Stimulated activated CD4-positive, alpha-beta T cell treated with anti-CD3 and anti-CD28 coated beads, Interleukin-4, amount 100 ng/mL, for 24 hours (primary cell): ENCODE measurements at places on chromosomes 11 and 22.

- DNase-seq, result peak; percentile 51
Measured at GRCh38 chr11:911031-911889, 650 bp upstream of the CHID1 start.

GRCh38 chr11:2135018-2135569 is 4.1 kb downstream of the IGF2 start:
- DNase-seq, result no peak

- DNase-seq, result no peak
Measured at GRCh38 chr11:95571718-95572260, 217.8 kb downstream of the FAM76B start.

GRCh38 chr22:16963189-16963945 is 44.7 kb downstream of the GAB4 start:
- DNase-seq, result no peak

DNA sequence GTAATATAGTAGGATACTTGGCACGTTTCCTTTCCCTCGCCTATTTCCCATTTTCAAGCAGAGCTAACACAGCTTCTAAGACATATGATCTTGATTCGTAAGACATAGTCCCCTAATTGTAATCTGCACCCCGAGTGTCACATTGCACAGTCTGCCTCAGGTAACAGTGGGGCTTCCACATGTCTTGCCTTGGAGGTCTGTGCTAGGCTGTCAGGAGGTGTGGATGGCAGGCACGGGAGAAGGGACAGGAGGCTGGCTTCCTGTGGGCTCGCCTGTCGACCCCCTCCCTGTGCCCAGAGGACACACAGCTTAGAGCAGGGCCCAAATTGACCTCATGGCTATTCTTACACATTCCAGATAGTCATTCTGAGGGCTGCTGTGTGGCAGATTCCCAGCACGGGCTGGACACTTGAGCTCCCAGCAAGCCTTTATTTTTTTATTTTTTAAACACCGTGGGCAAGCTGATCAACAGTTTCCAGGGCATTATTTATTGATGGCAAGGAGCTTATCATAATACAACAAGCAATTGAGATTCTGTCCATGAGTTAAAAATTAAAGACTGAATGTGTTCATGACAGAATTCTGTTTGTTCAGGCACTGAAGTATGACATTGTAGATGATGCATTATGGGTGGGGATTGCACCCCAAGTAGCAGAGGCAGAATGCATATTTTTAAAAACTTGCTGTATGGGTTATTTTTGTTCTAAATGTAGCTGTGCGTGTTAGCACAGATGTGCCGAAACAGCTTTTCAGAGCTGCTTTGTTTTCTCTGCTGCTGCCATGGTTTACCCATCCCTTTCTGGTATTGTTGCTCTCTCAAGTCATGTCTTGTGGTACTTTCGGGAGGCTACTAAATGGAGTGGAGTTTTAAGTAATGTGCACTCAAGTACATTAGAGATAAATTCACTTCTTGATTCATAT is 113.0 kb downstream of the ATXN10 start:
- DNase-seq, result no peak

DNA sequence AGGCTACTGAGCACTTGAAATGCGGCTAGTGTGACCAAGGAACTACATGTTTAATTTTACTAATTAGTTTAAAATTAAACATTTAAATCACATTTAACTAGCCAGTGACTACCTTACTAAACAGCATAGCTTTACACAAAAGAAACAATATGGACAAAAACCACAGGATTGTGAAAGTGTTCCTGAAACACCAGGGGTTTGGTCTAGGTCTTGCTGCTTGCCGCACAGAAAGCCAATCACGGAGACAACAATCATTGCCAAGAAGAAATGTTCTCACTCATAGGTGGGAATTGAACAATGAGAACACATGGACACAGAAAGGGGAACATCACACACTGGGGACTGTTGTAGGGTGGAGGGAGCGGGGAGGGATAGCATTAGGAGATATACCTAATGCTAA is 309.5 kb downstream of the C11orf87 start:
- DNase-seq, result no peak

DNA sequence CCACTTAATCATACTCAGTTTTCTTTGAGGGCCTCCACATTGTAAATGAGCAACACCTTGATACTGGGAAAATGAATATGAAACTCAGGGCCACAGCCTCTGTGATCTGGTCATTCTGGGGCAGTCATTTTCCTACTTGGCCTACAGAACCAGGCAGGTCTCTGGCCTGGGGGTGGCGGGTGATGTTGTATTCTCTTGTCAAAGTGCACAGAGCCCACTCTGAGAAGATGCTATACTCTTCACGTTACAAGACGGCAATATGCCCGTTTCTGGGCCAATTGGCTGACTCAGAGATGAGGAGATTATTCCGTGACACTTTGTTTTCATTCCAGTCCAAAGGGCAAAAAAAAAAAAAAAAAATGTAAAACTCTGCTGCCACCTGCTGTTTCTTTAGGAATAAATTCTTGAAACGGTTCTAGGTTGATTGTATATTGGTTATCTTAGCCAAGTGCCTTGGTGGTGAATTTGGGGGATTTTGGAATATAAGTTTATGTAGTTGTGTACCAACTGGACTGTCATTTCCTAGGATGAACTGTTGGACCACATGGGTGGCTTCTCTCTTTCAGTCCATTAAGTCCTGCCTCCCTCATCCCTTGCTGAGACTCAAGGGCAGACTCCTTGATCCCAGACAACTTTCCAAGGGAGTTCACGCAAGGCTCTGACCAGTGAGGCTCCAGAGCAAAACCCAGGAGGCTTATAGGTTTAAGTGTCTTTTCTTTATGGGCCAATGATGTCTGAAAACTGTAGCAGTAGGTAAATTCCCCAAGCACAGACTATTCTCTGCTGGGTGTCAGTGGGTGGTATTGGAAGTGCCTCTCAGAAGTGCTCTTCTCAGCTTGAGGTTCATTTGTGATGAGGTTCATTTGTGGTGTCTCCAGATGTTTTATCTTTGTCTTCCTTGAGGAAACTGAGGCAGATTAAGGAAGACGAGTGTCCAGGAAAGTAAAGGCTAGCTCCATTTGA is 18.2 kb downstream of the ADM start:
- DNase-seq, result peak; percentile 72

DNA sequence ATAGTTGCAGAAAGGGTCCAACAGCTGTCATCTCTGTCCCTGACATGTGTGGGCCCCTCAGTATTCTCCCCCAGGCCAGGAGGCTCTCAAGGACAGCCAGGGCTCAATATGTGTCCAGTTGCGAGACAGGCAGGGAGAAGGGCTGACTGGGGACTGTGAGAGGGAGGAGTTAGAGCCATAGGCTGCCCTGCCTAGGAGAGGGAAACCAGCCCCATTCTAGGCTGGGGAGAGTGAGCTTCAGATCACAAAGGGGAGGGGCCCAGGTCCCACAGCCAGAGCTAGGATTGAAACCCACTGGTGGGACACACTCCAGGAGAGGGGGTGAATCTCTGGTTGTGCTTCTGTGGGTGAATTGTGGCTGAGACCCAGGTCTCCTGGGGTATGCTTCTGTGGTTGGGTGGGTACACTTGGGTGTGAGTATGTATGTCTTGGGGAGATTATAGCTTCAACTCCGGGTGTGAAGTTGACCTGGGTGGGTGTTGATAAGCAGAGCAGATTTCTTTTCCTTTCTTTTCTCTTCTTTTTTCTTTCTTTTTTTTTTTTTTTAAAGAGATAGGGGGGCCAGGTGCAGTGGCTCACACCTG is 2.1 kb upstream of the CARNS1 start:
- DNase-seq, result no peak

DNA sequence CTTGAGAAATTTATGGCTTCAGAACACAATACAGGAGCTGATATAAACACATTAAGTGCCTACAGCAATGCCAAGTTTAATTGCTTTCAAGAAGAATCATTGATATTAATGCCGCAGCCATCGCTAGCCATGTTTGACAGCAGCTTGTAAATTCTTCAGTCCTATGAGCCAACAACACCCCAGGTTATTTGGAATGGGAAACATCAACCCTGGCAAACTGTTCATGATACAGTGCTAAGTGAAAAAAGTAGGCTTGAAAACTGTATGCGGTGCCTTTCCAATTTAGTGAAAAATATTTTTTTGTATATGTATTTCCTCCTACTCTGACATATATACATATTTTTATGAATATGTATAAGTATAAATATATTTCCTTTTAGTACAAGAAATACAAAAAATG is 142.6 kb downstream of the CSNK2A3 start:
- DNase-seq, result no peak

DNA sequence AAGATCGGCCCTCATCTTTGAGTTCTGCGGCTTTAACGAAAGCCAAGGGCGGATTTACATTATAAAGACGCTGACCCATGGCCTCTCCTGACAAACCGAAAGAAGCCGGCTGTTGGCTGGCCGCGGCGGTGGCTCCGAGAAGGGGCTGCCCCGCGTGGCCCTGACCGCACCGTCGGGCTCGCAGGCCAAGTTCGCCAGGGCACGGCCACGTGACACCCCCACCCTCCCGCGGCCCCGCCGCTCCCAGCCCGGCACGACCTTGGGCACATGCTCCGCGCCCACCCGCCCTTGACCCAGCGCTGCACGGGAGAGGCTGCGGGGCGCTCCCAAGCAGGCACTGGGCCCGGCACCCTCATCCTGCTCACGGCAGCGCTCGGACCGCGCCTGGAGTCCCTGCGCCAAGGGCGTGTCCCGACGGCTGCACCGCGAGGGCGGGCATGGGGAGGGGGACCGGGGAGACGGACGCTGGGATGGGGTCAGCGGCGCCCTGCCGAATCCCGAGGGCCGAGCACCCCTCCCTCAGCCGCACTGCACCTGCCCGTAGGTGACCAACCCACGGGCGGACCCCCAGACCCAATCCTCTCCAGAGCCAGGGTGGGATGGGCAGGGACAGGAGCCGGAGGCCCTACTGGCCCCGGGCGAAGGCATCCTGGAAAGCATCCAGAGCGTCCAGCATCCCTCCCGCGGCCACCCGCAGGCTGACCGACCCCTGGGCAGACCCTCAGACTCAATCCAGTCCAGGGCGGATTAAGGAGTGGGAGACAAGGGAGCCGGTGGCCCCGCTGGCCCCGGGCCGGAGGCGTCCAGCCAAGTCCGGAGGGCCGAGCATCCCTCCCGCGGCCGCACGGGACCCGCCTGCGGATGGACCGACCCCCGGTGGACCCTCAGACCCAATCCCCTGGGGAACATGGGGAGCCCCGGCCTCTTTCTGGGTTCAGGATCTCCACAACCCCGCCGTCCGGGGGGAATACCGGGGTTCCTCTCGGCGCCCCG is 759 bp downstream of the CPT1A start:
- DNase-seq, result peak; percentile 13

- no peak for DNase-seq
Measured at GRCh38 chr11:76661306-76661751, 9.2 kb downstream of the LRRC32 start.

- no peak for DNase-seq
Measured at GRCh38 chr11:30760345-30760744, 174.2 kb upstream of the MPPED2 start.

- DNase-seq, result no peak
Measured at GRCh38 chr22:42752912-42753311, 32.2 kb upstream of the A4GALT start.

GRCh38 chr11:15434529-15434928 is 319.8 kb downstream of the INSC start:
- no peak for DNase-seq

DNA sequence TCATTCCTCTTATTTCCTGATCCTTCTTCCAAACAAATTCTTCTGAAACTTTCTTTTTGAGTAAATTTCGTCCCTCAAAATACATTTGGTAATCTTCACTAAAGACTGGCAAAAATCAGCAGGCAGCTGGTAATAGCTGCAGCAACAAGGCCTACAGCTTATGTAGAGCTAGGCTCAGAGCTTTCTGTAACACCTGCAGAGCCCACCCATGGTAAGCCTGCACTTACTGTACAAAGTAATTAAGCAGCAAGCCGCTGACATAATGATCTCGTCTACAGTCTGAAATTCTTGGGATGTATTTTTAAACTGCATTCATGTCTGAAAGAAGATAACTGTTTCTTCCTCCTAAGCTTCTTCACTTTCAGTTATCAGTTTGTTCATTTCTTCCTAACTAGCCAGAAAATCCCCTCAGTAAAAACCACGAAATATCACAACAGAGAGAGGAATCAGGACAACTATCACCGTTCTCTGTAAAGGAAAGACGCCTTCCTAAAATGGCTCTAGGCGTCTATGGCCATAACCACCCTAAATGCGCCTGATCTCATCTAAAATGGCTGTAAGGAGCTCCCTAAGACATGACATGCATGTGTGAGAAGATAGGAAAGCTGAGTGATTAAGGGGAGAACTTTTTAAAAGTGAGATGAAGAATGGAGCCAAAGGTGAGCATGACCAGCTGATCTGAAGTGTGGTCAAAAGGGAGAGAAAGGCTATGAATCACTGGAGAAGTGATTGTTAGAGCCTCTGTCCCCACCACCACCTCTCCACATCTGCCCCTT is 56.2 kb downstream of the DENND5A start:
- DNase-seq, result no peak

GRCh38 chr11:7485186-7486097 is at the start of gene OLFML1:
Gene OLFML1, plus strand, starts transcription at chr11:7485506. Its CDS starts 370 bp downstream, at chr11:7485876.
- no peak for DNase-seq

- no peak for DNase-seq
Measured at GRCh38 chr11:115471367-115471766, 32.8 kb downstream of the CADM1 start.

GRCh38 chr11:69598147-69598546 is 42.8 kb upstream of the CCND1 start:
- DNase-seq, result no peak

GRCh38 chr11:115676206-115676605 is 172.0 kb upstream of the CADM1 start:
- no peak for DNase-seq

GRCh38 chr22:36317658-36318271 is 64.8 kb downstream of the APOL1 start:
- DNase-seq, result no peak

- DNase-seq, result no peak
Measured at GRCh38 chr11:17012712-17013547, 1.3 kb downstream of the PLEKHA7 start.

DNA sequence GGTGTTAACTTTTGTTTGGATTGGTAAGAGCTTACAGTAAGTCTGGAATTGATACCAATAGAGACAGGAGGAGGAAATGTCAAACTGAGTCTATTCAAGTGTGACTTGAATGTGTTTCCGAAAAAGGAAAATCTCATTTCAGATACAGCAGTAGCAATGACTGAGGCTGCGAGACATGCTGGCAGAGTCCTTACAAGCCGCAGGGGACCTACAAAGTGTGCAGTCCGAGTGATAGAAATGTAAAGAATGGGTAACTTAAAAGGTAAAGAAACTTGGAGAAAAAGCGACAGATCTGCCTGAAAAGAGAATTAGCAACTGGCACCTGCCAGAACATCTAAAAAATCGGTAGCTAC is 444 bp downstream of the CWF19L2 start:
- no peak for DNase-seq

- DNase-seq, result no peak
Measured at GRCh38 chr11:19160847-19161246, 40.9 kb downstream of the CSRP3 start.

- DNase-seq, result no peak
Measured at GRCh38 chr11:126945319-126945718, 55.3 kb downstream of the KIRREL3 start.
